ENCODE measurements at places on chromosomes 11 and 22. TPM values are rescaled to one million over a fixed set of nuclear protein-coding genes. Genes with fewer than 3 reads are reported as not detected.
A peak's percentile ranks its signal among the peaks of the same experiment; 100 is the strongest.

DNA sequence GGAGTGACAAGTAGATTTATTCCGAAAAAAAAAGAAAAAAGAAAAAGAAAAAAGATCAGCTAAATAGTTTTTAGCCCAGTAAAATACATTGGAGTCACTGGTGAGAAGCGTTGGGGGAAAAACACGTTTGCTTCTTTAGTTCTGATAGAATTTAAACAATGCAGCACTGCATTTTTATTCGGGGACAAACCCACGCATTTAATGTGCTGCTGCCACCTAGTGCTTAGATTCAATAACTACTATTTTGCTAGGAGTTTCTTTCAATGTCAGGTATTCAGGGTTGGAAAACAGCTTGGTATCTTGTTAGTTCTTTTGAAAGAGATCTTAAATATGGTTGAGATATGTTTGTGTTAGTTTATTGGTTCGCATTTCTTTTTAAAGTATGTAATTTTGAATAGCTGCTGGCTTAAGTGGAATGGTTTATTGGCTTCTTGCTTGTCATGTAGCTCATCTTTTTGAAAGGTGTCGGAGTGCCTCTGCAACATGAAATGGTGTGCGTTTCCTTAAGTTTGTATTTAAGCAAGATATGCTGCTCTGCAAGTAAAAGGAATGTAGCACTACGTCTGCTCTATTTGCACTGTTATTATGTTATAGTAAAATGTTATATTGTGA, 41.9 kb downstream of the SVIP start:
- no peaks in the 10 kb centered on the region for H3K36me3 ChIP-seq
- no peak overlapping the region for H3K27ac ChIP-seq
- peaks cover 5% of the 10 kb centered on the region for H3K27me3 ChIP-seq
- H3K4me1 ChIP-seq, result no peaks in the 10 kb centered on the region

- H3K27me3 ChIP-seq, result peaks cover 5% of the 10 kb centered on the region
- no peak overlapping the region for H3K27ac ChIP-seq
- no peak for DNase-seq
- peaks cover under 1% of the 10 kb centered on the region for H3K4me1 ChIP-seq
- no peak overlapping the region for H3K4me3 ChIP-seq
These were observed 12.4 kb upstream of the BRSK2 start for GRCh38 chr11:1377231-1377780.

GRCh38 chr11:56910046-56910773, 78.5 kb upstream of the OR5AK2 start:
- H3K4me1 ChIP-seq, result no peaks in the 10 kb centered on the region
- H3K27ac ChIP-seq, result no peak overlapping the region
- no peak overlapping the region for H3K4me3 ChIP-seq

DNA sequence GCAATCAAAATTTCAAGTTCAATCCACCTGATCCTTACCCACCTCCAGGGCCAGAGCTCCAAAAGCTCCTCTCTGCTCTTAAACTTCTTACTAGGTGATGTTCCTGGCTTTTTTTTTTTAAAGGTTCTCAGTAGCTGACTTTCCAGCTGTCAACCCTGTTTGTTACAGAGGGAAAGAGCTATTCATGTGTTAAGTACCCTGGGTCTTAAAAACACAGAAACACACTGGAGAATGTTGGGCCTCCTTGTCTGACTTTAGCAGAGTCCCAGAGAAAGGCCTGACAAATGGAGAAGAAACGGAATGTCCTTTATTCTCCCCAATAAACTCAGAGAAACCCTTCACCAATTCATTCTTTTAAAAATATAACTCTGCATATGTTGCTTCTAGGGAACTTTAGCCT, 3.2 kb downstream of the LRRC4C start:
- no peak overlapping the region for H3K4me3 ChIP-seq
- no peak for DNase-seq
- peaks cover 7% of the 10 kb centered on the region for H3K27me3 ChIP-seq
- no peaks in the 10 kb centered on the region for H3K36me3 ChIP-seq
- no peaks in the 10 kb centered on the region for H3K4me1 ChIP-seq

DNA sequence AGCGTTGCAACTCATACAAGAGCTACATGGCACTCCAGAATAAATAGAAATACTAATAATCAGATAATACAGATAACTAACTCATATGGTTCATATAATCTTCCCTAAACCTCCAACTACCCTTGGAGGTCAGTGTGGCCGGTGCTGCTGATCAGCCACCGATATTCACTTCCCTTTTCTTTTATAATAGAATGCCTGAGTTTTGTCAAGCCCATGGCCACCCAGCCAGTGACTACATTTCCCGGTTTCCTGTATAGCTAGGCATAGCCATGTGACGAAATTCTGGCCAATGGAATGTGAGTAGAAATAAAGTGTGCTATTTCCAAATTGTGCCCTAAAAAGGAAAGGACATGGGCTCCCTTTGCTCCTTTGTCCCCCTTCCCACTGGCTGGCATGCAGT, 5.9 kb upstream of the CAT start:
- peaks cover 7% of the 10 kb centered on the region for H3K4me1 ChIP-seq
- peaks cover 14% of the 10 kb centered on the region for H3K27me3 ChIP-seq
- no peaks in the 10 kb centered on the region for H3K36me3 ChIP-seq

- no peaks in the 10 kb centered on the region for H3K27me3 ChIP-seq
- peaks cover 24% of the 10 kb centered on the region for H3K4me1 ChIP-seq
- peak; percentile 55 for DNase-seq
- peaks cover 10% of the 10 kb centered on the region for H3K36me3 ChIP-seq
- H3K27ac ChIP-seq, result peak overlapping the region; percentile 97
These were observed 889 bp upstream of the DMC1 start for GRCh38 chr22:38570779-38571364.

- no peak overlapping the region for H3K27ac ChIP-seq
- no peak for DNase-seq
- no peaks in the 10 kb centered on the region for H3K4me1 ChIP-seq
- no peaks in the 10 kb centered on the region for H3K27me3 ChIP-seq
- no peak overlapping the region for H3K4me3 ChIP-seq
- no peaks in the 10 kb centered on the region for H3K36me3 ChIP-seq
These were observed 48.8 kb upstream of the FIBIN start for GRCh38 chr11:26944866-26945664.

GRCh38 chr11:60396799-60397198, 540 bp downstream of the MS4A14 start:
- H3K36me3 ChIP-seq, result no peaks in the 10 kb centered on the region
- no peaks in the 10 kb centered on the region for H3K4me1 ChIP-seq
- no peak overlapping the region for H3K27ac ChIP-seq

- peak; percentile 28 for DNase-seq
- H3K4me1 ChIP-seq, result peaks cover 41% of the 10 kb centered on the region
- H3K36me3 ChIP-seq, result peaks cover 18% of the 10 kb centered on the region
- H3K4me3 ChIP-seq, result peak overlapping the region; percentile 13
- no peaks in the 10 kb centered on the region for H3K27me3 ChIP-seq
- H3K27ac ChIP-seq, result peak overlapping the region; percentile 62
These were observed 2.2 kb upstream of the RPS6KA4 start for GRCh38 chr11:64356498-64357411.

DNA sequence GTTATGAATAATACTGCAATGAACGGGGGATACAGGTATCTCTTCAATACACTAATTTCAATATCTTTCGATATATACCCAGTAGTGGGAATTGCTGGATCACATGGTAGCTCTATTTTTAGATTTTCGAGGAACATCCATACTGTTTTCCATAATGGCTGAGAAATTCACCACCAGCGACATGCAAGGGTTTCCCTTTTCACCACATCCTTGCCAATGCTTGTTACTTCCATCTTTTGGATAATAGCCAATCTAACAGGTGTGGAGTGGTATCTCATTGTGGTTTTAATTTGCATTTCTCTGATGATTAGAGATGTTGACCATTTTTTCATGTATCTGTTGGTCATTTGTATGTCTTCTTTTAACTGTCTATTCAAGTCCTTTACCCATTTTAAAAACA, 5.9 kb downstream of the IL10RA start:
- DNase-seq, result no peak
- no peaks in the 10 kb centered on the region for H3K27me3 ChIP-seq
- H3K36me3 ChIP-seq, result peaks cover 97% of the 10 kb centered on the region
- H3K4me1 ChIP-seq, result peaks cover 91% of the 10 kb centered on the region
- peak overlapping the region; percentile 85 for H3K4me3 ChIP-seq

- no peak overlapping the region for H3K27ac ChIP-seq
- peaks cover 10% of the 10 kb centered on the region for H3K27me3 ChIP-seq
- no peak overlapping the region for H3K4me3 ChIP-seq
- H3K4me1 ChIP-seq, result no peaks in the 10 kb centered on the region
These were observed 6.7 kb upstream of the PKP3 start for GRCh38 chr11:387193-387793.

GRCh38 chr11:124625504-124626168, 3.0 kb downstream of the TBRG1 start:
- no peak overlapping the region for H3K4me3 ChIP-seq
- DNase-seq, result no peak
- H3K4me1 ChIP-seq, result peaks cover 29% of the 10 kb centered on the region
- no peak overlapping the region for H3K27ac ChIP-seq
- H3K27me3 ChIP-seq, result peaks cover 6% of the 10 kb centered on the region
- H3K36me3 ChIP-seq, result peaks cover 41% of the 10 kb centered on the region

The C11orf86 gene
- total RNA-seq, result not detected

The CEND1 gene
- total RNA-seq, result 0.20 TPM

The MIOX gene
- total RNA-seq, result 0.23 TPM

GRCh38 chr11:2537896-2538724, 93.3 kb downstream of the KCNQ1 start:
- DNase-seq, result no peak
- peaks cover 13% of the 10 kb centered on the region for H3K4me1 ChIP-seq
- no peaks in the 10 kb centered on the region for H3K36me3 ChIP-seq
- H3K27me3 ChIP-seq, result no peaks in the 10 kb centered on the region
- H3K4me3 ChIP-seq, result no peak overlapping the region
- H3K27ac ChIP-seq, result no peak overlapping the region

The TMEM86A gene
- 0.25 TPM for total RNA-seq

DNA sequence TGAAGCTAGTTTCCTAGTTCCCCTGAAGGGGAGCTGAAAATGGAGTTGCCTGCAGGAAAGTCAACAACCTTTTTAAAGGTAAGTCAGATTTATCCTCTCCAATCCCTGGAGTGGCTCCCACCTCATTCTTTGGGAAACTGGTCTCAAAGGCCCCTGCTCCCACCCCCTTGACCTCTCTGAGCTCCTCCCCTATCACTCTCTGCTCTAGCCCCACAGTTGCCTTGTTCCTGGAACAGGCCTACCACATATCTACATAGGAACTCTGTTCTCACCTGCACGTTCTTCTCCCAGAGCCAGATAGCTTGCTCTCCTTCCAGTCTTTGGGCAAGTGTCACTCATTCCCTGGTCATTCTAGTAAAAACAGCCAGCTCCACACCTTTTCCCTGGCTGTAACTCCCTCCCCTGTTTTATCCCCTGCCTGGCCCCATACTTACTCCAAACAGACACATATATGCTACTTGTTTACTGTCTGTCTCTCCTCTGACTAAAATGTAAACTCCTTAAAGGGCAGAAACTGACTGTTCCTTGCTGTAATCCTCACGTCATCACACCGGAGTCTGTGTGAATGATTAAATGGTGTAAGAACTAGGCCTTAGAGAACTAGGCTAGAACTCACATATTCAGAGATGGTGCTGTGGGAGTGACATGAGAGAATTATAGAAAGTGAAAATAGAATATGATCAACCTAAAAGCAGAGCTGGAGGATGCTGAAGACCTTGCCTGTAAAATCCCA, 53.3 kb downstream of the TCF20 start:
- H3K36me3 ChIP-seq, result peaks cover 25% of the 10 kb centered on the region
- H3K27me3 ChIP-seq, result no peaks in the 10 kb centered on the region
- H3K4me1 ChIP-seq, result peaks cover 34% of the 10 kb centered on the region
- DNase-seq, result no peak

DNA sequence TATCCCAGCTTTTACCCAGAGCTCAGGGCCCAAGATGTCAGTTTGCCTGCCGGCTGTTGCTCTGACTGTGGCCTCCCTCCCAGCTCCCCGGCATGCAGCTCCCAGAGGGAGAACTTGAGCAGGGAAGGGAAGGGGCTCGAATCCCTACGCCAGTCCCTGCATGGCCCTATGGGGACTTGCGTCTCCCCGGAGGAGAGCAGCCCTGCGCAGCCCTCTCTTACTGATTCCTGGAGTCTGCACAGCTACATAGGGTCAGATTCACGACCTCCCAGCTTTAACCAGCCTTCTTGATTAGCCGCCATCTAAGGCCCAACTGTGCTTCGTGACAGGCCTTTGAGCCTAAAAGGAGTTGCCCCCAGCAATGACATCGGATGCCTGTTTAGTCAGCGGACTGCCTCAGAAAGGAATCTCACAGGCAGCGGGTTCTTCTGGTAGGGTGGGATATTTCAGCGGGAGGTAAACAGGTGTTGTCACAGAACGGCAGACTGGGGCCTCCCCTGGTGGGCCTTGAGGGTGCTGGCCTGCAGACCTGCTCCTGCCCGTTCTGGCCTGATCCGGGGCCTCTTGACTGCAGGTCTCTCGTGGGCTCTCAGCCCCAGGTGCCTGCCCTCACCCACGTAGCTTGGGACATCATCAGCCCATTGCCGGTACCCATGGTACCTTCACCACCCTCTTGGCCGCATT, 43.8 kb upstream of the KCNQ1OT1 start:
- H3K36me3 ChIP-seq, result no peaks in the 10 kb centered on the region
- no peak for DNase-seq
- no peaks in the 10 kb centered on the region for H3K4me1 ChIP-seq
- no peak overlapping the region for H3K4me3 ChIP-seq
- H3K27ac ChIP-seq, result no peak overlapping the region
- H3K27me3 ChIP-seq, result no peaks in the 10 kb centered on the region

DNA sequence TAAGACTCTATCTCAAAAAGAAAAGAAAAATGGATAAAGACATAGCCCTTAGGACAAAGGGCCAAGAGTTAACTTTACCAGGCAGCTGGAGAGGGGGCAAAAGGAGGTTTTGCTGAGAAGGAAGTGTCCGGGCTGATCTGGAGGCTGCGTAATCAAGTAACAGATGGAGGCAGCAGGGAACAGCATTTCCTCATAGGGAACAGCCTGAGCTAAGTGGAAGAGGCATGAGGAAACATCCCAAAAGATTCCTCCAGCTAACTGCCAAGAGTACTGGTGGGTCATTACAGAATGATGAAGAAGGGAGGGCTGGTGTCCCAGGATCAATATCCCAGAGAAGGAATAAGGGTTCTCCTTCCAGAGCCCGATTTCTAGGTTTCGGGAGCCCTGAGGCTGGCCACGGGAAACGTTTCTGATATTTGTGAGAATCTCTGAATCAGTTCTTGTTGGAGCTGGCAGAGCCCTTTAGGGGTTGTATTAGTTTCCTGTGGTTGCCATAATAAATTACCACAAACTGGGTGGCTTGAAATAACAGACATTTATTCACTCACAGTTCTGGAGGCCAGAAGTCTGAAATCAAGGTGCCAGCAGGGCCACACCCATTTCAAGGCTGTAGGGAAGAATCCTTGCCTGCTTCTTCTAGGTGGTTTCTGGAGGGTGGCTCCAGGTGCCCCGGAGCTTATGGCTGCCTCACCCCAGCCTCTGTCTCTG, 21.2 kb downstream of the LIF start:
- peaks cover 83% of the 10 kb centered on the region for H3K4me1 ChIP-seq
- DNase-seq, result no peak
- H3K27me3 ChIP-seq, result no peaks in the 10 kb centered on the region
- H3K4me3 ChIP-seq, result no peak overlapping the region
- peak overlapping the region; percentile 60 for H3K27ac ChIP-seq

DNA sequence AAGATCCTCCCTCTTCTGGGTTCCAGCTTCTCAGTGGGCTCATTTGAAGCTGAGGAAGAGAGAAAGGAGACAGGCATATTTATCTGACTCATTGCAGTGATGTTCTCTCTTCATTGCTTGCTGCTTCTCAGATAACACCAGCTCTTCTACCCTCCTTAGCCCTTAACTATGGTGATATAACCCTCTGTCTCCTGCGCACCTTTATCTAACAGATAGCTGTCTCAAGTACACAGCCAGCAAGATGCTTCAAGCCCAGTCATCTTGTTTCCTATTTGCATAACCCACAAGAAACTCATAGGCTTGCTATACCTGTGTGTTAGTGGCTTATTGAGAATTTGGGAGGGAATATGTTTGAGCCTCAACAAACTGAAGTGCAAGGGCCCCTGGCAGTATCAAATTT, 12.6 kb downstream of the PRSS23 start:
- H3K36me3 ChIP-seq, result no peaks in the 10 kb centered on the region
- H3K27me3 ChIP-seq, result peaks cover 50% of the 10 kb centered on the region
- H3K27ac ChIP-seq, result no peak overlapping the region
- H3K4me1 ChIP-seq, result no peaks in the 10 kb centered on the region
- no peak for DNase-seq

The GRIA4 gene
- total RNA-seq, result not detected

The TMEM191C gene
- total RNA-seq, result 2.0 TPM

Data from activated CD4-positive, alpha-beta T cell treated with anti-CD3 and anti-CD28 coated beads, Interleukin-2, amount 10 ng/mL, durations not matched to agents 7 days and 5 days (primary cell).